Renal cortical epithelial cell (primary cell): ENCODE measurements at places on chromosomes 1 and 21. TPM values are rescaled to one million over a fixed set of nuclear protein-coding genes. Genes with fewer than 3 reads are reported as not detected.

DNA sequence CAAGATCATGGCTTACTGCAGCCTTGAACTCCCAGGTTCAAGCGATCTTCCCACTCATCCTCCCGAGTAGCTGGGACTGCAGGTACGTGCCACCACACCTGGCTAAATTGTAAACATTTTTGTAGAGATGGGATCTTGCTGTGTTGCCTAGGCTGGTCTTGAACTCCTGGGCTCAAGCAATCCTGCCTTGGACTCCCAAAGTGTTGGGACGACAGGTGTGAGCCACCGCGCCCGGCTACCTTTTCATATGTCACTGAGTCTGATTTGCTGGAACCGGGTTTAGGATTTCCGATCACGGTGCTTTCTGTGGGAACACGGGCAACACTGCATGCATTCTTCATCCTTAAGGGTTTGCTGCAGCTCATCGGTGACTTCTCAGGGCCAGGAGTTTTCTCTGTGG is 32.2 kb upstream of the PCBP3 start:
- no peak for DNase-seq

The EPRS1 gene
- 155 and 167 TPM in 2 replicates for total RNA-seq

DNA sequence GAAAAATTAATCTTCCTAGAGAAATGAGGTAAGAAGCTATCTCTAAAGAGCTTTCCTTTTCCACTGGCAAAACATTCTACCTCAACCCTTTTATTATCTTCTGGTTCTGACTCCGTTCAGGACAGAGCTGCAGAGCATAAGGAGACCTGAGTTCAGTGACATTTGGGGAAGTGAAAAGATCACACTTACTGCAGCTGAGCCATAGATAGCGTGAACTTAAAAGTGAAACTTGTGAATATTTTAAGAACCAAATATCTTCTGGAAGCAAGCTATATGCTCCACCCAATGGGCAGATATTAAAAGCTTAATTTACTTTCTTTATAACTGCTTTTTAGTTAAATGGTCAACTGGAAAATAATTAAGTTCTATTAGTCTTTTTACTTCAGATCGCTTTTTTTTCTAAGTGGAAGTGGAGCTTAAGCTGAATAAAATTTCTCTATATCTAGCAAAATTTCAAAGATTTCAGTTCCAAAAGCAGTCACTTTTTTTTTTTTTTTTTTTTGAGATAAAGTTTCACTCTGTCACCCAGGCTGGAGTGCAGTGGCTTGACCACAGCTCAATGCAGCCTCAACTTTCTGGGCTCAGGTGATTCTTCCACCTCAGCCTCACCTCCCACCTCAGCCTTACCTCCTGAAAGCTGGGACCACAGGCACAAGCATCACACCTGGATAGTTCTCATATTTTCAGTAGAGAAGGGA is 11.9 kb downstream of the PTPN22 start:
- DNase-seq = no peak

DNA sequence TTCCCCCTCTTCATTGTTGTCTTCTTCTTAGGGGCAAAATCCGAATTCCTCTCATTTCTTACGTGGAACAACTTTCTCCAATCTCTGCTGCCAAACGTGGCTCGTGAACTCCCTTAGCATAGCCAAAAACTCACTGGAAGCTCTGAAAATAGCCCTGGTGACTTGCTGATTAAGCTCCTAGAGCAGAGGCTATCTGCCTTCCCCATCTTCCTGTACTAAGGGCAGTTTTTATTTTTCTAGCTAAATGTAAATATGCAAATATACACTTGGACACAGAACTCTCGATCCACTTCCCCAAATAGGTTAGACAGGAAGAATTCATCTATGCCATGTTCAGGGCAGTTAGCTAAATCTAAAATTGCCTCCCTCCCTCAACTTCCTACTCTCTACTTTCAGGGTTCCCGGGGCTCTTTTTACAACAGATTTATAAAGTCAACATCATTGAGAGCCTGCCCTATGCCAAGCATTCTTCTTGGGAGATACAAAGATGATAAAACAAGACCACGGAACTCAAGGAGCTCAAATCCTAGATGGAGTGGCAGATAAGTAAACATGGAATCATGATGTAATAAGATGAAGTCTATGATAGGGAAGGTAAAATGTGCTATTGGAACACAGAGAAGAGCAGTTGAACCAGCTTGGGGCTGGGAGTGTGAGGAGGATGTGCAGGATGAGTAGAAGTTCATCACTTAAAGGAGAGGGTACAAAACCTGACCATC is 59.4 kb upstream of the FMOD start:
- DNase-seq = no peak

- no peak for DNase-seq
These were observed 174.8 kb downstream of the CLIC6 start for GRCh38 chr21:34843562-34843961.

GRCh38 chr1:185207980-185208602 is 51.1 kb downstream of the SWT1 start:
- DNase-seq = peak; percentile 30

DNA sequence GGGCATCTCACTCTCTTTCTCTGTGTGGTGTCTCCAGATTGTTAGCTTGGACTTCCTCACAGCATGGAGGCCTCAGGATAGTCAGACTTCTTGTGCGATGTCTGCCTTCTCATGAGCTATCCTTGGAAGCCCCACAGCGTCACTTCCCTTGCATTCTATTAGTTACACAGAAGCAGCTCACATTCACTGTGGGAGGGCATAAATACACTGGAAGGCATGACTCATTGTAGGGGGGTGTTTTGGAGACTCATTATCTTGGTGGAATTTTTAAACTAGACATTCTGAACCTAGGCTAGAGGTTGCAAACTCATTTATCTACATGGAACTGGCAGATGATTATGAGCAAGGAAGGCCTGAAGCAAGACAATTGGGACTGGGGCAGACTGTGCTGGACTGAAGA is 21.4 kb upstream of the FASLG start:
- DNase-seq = peak; percentile 97

GRCh38 chr1:66207484-66207883 is 326.5 kb upstream of the SGIP1 start:
- DNase-seq = no peak

GRCh38 chr1:48572646-48573258 is 100.7 kb upstream of the SPATA6 start:
- DNase-seq = peak; percentile 48

The SYPL2 gene
- total RNA-seq = 0.45 TPM in 1 of 2 replicates, not detected in the other

GRCh38 chr1:24360681-24361080 is 41.5 kb downstream of the GRHL3 start:
- no peak for DNase-seq

The CDK18 gene
- 14.6 and 21.1 TPM in 2 replicates for total RNA-seq

DNA sequence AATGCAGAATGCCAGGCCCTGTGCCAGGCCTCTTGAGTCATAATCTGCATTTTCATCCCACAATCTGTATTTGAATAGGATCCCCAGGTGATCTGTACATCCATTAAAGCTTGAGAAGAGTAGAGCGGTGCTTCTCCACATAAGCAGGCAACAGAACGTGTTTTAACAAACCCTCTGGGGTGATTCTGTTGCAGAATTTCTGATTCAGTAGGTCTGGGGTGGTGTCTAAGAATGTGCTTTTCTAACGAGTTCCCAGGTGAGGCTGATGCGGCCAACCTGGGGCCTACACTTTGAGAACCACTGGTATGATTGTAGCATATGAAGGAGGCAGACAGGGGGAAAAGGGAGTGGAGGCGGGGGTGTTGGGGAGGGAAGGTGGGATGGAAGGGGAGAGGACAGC is 78.4 kb upstream of the POU3F1 start:
- DNase-seq = no peak

DNA sequence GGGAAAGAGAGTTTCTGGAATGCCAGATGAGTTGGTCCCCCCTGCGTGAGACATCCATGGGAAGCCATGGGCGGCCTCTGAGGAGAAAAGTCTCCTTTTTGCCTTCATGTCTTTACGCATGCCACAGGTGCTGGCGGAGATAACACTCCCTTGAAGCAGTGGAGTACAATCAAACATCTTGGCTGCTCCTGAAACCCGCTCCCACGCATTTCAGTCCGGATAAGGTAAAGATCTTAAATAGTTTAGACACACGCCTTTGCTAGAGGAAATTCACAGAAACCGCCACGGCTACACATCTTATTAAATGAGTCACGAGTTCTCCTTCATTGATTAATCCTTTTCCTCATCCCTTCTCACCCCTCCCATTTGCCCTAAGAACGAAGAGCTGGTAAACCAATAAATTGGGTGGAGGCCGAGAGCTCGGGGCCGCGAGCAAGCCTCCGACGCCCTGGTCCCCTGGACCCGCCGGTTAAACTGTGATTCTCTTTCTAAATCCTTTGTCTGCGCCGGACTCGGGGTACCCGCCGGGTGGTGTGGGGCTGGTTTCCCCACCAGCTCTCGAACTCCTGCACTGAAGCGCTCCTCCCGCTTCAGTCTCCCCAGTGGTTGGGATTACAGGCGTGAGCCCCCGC is 6.6 kb upstream of the ZNF669 start:
- peak; percentile 49 for DNase-seq

GRCh38 chr1:234968451-234968850 is 160.2 kb downstream of the TOMM20 start:
- DNase-seq = no peak

- peak; percentile 21 for DNase-seq
These were observed 53.2 kb upstream of the C1orf87 start for GRCh38 chr1:60126723-60127122.

DNA sequence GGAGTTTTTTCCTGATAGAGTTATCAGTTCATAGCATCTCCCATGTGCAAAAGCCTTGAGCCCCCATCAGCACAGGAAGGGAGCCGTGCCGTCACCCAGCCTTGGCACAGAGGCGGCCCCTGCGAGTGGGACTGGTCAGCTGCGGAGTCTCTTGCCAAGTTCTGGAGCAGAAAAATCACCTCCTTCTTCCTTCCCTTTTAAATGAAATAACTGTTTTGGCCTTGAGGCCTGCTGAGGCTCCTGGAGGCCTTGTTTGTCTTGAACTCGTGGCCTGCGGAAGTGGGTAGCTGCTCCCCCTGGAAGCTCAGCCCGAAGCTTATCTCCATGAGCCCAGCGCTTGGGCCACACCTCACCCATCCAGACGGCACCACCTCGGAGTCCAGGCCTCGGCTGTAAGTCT is 145.7 kb upstream of the TMEM51 start:
- DNase-seq = no peak

DNA sequence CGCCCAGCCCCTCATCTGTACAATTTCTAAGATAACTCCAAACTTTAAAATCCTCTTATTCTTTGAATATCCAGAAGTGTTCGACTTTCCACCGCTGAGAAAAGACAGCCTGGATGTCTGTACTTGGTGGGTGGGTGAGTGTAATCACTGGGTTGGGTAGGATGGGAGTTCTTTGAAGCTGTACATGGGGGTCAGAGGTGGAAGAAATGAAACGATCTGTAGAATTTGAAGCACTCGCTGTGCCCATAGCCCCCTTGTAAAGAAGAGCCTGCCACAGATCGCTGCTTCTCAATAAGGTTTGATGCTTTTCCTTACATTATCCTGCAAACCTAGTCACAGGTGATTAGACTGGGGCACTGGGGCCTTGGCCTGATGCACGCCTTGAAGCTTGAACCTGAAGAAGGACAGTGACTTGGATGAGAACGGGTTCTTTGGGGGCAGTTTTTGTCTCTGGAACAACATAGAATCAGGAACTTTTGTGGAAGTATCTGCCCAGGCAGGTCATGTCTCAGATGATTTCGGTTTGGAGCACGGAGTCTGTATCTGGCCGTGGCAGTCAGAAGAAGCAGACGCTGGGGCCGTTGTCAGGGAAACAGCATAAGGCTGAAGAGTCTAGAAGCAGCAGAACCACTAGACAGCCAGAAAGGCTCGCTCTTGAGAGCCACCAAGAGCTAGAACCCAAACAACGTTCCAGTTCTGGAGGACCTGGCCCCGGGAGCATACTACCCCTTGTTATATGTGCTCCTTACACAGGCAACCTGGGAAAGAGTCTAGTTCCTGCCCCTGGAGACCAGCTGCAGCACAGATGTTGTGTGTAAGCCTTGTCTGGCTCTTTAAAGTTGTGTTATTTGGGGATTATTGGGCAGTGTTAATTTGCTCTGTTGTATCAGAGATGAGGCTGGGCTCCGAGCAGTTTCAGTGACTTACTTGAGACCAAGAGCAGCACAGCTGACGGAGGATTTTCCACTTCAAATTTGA is 45.1 kb upstream of the SCCPDH start:
- DNase-seq = no peak

- DNase-seq = no peak
These were observed 74.0 kb downstream of the CACNA1E start for GRCh38 chr1:181557313-181557712.

The S100A6 gene
- 428 and 2,979 TPM in 2 replicates for total RNA-seq

The OR6K3 gene
- total RNA-seq = not detected in 2 replicates

GRCh38 chr1:220811695-220812094 is 25.0 kb downstream of the MTARC1 start:
- no peak for DNase-seq

DNA sequence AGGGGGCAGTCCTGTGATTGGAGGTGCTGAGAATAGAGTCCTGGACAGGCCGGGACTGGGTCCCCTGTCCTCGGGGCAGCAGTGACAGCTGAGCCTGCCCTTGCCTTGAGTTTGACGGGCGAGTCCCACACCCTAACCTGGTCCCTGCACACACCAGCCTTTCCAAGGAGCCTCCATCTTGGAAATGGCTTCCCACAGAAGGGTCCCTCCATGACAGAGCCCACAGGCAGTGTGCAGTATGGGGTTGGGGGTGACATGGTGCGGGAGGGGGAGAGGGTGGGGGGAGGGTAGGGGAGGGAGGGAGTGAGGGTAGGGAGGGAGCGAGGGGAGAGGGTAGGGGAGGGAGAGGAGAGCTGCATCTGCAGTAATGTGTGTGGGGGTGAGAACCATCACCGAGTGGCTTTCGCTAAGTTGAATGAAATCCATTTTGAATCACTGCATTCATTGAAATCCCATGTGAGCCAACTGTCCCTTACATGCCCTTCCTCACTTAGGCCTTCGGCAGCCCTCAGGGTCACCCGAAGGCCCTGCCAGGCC is 10.1 kb upstream of the TMEM52 start:
- DNase-seq = no peak

DNA sequence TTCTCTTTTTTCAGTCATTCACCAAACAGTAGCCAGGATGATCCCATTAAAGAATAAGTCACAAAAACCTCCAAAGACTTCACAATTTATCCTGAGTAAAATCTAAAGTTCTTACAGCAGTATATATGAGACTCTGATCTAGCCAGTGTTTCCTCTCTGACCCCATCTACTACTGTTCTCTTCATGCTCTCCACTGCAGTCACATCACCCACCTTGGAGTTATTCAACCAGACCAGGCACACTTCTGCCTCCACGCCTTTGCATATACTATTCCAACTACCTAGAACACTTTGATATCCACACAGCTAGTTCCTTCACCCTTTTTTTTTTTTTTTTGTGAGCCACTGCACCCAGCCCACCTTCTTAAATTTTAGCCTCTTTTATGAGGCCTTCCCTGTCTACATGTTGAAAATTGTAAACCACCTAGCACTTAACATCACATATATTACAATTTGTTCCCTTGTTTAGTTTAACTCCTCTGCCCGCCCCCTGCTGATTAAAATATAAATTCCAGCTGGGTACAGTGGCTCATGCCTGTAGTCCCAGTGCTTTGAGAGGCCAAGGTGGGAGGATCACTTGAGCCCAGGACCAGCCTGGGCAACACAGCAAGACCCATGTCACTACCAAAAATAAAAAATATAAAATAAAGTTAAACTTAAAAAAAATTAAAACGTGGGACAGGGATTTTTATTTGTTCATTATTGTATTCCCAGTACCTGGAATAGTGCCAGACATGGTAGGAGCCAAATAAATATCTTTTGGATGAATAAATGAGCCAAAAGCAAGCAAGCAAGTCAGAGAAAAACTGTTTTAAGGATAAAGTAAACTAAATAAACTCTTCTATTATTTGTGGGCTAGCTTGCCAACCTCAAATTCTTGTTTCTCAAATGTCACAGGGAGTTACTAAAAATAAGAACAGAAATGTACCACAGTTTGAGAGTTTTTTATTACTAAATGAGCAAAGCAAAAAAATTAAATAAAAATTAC is 35.2 kb upstream of the MUTYH start:
- DNase-seq = no peak

GRCh38 chr1:6360117-6360496 is 33.5 kb downstream of the ACOT7 start:
- no peak for DNase-seq
